Activated T-helper 17 cell treated with anti-CD3 and anti-CD28 coated beads, Interleukin-2, amount 50 U/mL, for 72 hours (primary cell): ENCODE measurements at places on chromosomes 4 and X. TPM values are rescaled to one million over a fixed set of nuclear protein-coding genes. Genes with fewer than 3 reads are reported as not detected.

DNA sequence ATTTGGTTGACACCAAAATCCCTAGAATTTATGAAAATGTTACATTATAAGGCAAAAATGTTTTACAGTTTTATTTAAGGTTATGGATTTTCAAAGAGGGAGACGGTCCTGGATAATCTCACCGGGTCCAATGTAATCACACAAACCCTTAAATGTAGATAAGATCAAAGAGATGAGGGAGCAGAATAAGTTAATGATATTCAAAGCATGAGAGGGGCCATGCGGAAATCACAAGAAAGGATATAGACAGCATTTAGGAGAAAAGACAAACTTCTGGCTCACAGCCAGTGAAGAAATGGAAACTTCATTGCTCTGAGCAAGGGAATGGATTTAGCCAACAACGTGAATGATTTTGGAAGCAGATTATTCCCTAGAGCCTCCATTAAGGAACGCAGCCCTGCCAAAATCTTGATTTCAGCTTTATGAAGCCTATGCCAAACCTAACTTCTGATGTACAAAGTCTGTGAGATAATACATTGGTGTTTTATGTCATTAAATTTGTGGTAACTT, 684.4 kb upstream of the GNPDA2 start:
- no peak for ATAC-seq

Gene SNX12
- total RNA-seq, result 49.0 TPM

GRCh38 chrX:38870361-38870895, 69.2 kb downstream of the MID1IP1 start:
- ATAC-seq, result no peak

DNA sequence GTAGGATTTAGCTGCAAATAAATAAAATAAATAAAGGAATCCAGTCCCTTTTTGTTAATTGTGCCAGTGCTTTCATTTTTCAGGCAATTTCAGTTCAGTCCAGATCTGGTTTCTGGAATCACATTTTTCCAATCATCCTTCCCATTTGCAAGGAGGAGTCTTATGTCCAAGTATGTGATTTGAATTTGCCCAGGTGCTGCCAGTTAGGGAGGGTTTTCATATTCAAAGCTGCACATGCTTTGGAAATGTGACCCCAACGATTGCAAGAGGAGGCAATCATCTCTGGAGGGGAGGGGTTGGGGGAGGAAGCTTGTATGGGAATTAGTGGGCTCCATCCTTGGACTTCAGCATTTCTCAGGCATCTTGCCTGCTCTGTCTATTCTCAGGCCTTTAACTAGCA, 4.4 kb downstream of the PLAC1 start:
- no peak for ATAC-seq

- no peak for ATAC-seq
Measured at GRCh38 chr4:17218786-17219185, 293.1 kb downstream of the QDPR start.

- no peak for ATAC-seq
Measured at GRCh38 chrX:17183566-17183965, 191.4 kb upstream of the NHS start.

Gene ANKRD50
- 0.80 TPM for total RNA-seq

GRCh38 chrX:124651031-124651430, 304.7 kb downstream of the SH2D1A start:
- ATAC-seq, result no peak
